Left kidney (tissue), 8 donors: ENCODE measurements at places on chromosomes 12 and 14. TPM values are rescaled to one million over a fixed set of nuclear protein-coding genes. Genes with fewer than 3 reads are reported as not detected.

DNA sequence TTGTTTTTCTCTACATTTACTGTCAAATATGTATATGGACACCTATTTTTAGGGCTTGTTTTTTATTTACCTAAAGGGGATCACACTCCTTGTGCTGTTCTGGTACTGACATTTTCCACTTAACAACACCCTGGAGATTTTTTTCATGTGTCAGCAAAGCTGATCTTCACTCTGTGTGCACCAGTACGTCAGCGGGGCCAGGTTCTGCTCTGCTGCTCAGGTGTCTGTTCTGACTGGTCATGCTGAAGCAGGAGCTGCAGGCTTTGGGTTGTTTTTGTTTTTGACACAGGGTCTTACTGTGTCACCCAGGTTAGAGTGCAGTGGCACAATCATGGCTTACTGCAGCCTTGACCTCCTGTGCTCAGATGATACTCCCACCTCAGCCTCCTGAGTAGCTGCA is 81.9 kb upstream of the CCND2 start:
- no peak for DNase-seq

DNA sequence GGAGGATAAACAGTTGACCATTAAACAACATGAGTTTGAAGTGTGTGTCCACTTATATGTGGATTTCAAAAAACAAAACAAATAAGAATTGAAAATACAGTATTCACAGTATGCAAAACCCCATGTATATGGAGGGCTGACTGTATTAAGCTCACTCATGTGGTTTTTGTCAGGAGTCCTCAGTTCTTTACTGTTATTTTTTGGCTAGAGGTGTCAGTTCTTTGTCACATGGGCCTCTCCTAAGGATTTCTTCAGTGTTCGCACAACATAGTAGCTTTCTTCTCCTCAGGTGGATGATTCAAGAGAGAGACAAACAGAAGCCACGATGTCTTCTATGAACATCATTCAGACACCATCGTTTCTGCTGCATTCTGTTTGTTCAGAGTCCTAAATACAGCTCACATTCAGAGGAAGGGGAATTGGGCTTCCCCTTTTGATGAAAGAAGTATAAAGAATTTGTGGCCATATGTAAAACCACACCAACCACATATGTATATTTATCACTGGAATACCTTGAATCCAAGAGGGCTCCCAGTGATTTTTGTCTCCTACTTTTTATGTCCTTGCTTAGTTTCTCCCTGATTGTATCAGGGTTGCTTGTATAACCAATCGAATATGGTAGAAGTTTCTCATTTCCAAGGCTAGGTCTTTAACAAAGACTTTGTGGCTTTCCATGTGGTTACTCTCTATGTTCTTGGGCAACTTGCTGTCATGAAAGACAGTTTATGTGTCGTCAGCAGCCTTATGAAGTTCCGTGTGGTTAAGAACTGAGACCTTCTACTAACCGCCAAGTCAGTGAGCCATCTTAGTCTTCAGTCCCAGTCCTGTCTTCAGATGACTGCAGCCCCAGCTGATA is 18.9 kb downstream of the MNAT1 start:
- DNase-seq: no peak

GRCh38 chr14:91890291-91890749 is 23.0 kb upstream of the TC2N start:
- DNase-seq: no peak

GRCh38 chr12:104668274-104668718 is 211.5 kb downstream of the CHST11 start:
- DNase-seq: no peak

- DNase-seq: no peak
Observed at GRCh38 chr14:32350020-32350419, 20.9 kb downstream of the AKAP6 start.

GRCh38 chr12:21566223-21566906 is 38.3 kb downstream of the GYS2 start:
- DNase-seq: no peak

- no peak for DNase-seq
Observed at GRCh38 chr12:97560786-97561618, 98.4 kb downstream of the RMST start.

The KRT6C gene
- polyA plus RNA-seq: not detected

The GLRX5 gene
- 77.7 TPM for polyA plus RNA-seq

The TMPRSS12 gene
- polyA plus RNA-seq: 0.13 TPM

The KLRC1 gene
- polyA plus RNA-seq: 2.2 TPM
